ENCODE measurements at places on chromosomes 13 and 19.

DNA sequence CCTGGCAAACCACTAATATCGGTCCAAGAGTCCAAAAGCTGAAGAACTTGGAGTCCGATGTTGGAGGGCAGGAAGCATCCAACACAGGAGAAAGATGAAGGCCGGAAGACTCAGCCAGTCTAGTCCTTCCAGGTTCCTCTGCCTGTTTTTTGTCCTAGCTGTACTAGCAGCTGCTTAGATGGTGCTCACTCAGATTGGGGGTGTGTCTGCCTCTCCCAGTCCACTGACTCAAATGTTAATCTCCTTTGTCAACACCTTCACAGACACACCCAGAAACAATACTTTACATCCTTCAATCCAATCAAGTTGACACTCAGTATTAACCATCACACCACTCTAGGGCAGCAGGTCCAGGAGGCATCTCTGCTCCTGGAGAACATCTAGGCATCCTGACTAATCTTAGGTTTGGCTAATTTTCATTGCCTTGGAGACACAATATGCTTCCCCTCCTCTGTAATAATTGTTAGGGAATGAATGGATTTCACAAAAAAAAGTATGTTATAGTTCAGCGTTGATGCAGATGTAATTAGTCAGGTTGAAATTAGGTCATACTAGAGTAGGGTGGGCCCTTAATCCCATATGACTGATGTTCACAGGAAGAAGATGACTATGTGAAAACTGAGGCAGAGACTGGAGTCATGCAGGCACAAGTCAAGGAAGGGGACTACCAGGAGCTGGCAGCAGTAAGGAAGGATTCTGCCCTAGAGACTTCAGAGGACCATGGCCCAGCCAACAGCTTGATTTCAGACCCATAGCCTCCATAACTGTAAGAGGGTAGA, 183.4 kb downstream of the RBM26 start:
- DNase-seq: no peak

DNA sequence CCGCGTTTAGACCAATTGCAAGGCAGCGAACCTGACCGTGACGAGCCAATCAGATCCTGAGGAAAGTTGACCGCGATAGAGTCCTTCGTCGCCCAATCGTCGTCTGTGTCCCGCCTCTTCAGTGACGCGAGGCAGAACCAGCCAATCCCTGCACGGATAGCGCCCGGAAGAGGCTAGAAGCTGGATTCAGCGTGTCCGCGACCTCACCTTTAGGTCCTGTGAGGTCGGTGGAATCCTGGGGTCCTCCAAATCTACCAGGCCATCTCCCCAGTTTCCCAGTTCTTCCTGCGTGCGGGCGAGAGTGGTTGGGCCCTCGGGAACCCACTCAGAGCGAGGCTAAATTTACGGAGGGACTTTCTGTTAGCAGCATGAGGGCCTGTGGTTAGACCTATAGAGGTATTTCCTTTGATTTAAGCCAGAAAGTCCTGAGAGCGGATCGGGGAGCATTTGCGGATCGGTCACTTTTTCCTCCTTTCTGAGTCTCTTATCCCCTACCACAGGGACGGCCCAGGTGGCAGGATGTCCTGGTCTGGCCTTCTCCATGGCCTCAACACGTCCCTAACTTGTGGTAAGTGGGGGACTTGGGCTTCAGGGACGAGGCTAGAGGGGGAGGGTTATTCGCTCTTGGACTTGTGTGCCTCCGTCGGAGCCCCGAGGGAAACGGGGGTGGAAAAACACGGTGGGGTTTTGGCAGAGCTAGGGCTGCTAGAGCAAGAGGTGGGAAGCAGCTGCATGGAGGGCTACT, at the start of gene MRPS12:
TSS of gene MRPS12 (plus strand) at position 169 of the 745 bp plus-strand sequence. CDS start at position 520, 351 bp downstream.
- DNase-seq: peak; percentile 96

GRCh38 chr13:34808649-34809048, 133.4 kb upstream of the NBEA start:
- DNase-seq: no peak

GRCh38 chr13:36837354-36838092, 18.5 kb downstream of the RFXAP start:
- no peak for DNase-seq

DNA sequence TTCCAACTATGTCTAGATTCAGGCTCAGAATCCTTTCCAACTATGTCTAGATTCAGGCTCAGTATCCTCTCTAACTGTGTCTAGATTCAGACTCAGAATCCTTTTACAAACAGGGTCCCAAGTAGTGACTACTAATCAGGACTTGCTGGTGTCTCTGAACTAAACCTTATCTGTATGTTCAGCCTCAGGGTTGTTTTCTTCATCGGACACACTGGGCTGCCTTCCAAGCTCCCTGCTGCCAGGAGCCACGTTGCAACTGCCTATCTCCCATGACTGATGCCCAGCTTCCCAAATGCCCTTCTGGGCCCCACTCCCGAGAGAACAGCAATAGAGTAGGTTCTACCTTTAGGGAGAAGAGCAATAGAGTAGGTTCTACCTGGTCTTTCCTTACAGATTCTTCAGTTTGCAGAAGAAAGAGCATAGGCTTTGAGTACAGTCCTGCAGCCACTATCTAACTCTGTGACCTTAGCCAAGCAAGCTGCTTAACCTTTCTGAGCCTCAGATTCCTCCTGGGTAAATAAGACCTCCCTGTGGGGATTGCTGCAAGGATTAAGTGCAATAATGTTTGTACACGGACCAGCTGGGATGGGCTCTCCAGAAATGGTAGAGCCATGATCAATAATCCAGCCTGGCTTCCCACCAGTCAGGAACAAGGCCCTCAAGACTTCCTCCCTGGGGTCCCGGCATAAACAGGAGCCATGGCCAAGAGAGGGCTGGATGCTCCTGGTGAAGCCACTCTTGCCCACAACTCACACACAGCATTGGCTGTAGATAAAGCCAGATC, 61.5 kb downstream of the ZIC5 start:
- DNase-seq: no peak

DNA sequence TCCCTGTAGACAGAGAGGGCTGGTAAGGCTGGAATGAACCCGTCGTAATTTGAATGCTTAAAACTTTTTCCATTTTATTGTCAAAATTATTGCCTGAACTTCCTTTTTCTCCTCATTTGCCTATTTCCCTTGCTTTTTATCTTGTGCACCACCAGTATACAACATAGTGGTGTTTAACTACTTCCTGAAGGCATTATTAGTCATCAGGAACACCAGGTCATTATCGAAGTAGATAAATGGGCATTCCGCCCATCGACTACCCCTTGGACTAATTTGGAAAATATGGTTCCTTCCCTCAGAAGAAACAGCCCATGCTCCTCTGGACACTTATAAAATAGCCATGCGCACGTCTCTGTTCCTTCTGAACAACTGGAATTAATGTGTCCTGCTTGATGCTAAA, 232.1 kb downstream of the TM9SF2 start:
- no peak for DNase-seq

GRCh38 chr13:46861959-46862358, 34.9 kb downstream of the HTR2A start:
- no peak for DNase-seq

GRCh38 chr13:112804374-112804773, 114.5 kb downstream of the ATP11A start:
- no peak for DNase-seq

DNA sequence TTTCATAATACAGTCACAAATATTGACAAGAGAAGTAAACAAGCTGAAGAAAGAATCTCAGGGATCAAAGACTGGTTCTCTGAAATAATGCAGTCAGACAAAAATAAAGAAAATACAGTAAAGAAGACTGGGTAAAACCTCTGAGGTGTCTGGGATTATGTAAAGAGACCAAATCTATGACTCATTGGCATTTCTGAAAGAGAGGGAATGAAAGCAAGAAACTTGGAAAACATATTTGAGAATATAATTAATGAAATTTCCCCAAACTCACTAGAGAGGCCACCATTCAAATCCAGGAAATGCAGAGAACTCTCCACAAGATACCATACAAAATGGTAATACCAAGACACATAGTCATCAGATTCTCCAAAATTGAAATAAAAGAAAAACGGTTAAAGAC, 53.0 kb upstream of the GPC6 start:
- DNase-seq: no peak

GRCh38 chr19:55482967-55483705, 1.9 kb upstream of the NAT14 start:
- no peak for DNase-seq

DNA sequence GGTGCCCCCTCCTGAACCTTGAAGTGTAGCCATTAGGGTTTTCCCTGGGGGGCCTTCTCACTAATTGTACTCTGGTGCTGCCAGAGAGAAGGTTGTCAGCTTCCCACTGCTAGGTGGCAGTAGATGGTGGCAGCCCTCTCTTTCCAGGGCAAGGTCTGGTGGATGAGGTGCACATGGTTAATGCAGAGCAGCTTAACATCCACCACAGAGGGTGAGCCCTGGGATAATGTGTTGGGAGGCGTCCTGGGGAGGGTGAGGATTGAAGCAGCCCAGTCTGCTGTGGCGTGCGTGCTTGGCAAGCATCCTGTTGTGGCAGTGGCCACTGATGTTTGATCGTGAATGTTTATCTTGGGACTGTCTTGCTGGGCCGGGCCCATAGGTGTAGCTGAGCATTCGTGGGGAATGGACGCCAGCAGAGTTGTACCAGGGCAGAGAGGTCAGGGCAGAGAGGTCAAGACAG, 5.8 kb downstream of the EGLN2 start:
- DNase-seq: no peak

DNA sequence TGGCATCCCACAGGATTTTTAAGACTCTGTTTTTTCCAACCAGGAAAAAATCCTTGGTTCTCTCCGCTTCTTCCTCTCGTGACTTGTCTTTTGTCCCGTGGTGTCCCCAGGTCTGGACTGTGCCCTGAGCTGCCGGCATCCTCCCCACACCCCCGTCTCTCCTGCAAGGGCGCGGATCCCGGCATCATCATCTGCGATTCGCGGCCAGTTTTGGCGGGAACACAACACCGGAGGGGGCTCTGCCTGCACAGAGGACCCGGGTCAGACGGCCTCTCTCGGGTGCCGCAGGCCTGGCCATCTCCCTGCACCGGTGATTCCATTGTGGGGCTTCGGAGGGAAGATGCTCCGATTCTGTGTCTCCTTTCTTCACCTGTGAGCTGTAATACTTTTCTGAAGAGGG, 18.8 kb upstream of the GAS6 start:
- no peak for DNase-seq

Data from T-helper 9 cell (primary cell).